Fibroblast of skin of left quadriceps (primary cell): ENCODE measurements at places on chromosomes 13 and 19.

DNA sequence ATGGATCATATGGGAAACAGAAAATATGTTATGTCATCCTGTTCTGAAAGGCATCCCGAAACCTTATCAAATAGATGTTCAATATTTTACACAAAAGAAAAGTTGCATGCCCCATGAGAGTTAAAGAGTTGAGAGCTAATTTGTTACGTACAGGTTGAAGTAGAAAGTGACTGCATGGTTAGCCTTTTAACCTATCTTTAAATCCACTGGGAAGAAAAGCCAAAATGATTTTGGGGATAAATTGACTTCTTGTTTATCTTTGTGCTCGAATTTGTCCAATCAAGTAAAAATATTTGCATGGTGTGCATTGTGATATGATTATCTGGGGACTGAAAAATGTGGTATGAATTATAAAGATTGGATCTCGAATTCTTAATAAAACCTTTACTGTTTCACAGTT lies 230.1 kb downstream of the POSTN start:
- no peak for DNase-seq

- no peak for DNase-seq
These were observed 8.1 kb upstream of the ERICH6B start for GRCh38 chr13:45623516-45624090.

- DNase-seq, result no peak
These were observed 1.0 kb upstream of the SLC17A7 start for GRCh38 chr19:49442354-49442753.

DNA sequence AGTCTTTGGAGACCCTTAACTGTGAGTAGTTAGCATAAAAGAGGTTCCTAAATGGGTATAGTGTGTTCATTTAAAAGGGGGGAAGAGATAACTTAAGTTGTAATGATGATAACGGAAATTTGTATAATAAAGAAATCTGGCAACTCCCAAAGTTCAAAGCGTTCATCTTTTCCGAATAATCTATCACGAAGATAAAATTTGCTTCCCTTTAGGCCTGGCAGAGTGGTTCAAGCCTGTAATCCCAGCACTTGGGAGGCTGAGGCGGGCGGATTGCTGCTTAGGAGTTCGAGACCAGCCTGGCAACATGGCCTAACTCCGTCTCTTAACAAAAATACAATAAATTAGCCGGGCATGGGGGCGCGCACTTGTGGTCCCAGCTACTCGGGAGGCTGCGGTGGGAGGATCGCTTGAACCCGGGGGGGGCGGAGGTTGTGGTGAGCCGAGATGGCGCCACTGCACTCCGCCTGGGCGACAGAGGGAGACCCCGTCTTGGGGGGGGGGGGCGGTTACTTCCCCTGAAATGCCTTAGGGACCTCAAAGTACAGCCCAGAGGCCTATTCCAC lies 934 bp downstream of the N4BP2L2 start:
- DNase-seq, result no peak

DNA sequence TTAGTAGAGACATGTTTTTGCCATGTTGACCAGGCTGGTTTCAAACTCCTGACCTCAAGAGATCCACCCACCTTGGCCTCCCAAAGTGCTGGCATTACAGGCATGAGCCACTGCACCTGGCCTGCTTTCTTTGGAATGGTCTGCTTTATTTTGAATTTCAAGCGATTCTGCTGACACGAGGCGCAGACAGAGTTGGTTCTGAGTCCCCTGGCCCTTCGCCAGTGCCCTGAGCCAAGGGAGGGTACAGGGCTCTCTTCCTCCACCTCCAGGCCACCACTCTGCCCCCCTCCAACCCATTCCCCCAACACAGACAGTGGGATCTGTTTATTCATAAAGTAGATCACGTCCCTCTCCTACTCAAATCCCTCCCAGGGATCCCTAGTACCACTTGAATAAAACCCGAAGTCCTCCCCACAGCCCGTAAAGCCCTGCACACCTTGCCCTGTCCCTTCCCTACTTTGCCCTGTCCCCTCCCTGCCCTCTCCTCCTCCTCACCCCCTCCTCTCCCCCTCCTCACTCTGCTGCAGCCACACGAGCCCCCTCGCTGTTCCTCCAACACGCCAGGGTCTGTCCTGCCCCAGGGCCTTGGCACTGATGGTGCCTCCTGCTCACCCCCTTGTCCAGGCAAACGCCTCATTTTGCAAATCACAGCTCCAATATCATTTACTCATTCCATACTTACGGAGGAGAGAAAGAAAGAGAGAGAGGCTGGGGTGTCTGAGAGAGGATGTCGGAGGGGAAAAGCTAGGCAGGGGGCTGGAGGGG lies 22.4 kb downstream of the ZNRF4 start:
- no peak for DNase-seq

- DNase-seq, result no peak
These were observed 61.6 kb upstream of the MED4 start for GRCh38 chr13:48156466-48156865.

DNA sequence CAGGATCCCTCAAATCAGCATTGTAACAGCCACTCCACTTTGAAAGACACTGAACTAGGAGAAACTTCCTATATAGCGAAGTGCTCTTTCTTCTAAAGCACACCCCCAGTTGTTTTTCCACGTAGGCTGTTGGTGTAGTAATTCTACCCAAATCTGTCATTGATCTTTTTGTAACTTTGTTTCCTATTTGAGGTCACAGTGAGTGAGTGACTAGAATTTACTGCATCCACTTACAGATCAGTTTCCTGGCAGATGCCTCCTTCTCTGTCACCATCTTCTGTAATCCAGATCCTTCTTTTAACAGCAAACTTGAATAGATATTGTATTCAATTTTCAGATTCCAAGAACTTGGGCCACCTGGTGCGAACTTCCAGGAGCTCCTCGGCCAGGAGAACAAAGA lies 15.3 kb downstream of the ZAR1L start:
- DNase-seq, result no peak

- no peak for DNase-seq
These were observed 16.5 kb downstream of the RXFP2 start for GRCh38 chr13:31755803-31756212.

DNA sequence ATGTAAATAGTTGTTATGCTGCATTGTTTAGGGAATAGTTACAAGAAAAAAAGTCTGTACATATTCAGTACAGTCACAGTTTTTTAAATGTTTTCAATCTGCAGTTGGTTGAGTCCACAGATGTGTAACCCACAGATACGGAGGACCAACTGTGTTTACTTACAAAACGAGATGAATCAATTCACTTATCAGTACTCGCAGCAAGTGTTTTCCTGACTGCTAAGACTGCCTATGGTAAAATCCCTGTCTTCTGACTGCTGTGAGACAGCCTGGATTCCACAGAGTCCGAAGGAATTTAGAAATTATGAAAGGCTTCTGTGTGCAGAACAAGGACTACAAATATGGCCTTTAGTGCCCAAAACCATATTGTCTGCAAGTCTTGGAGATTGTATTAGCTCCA lies 45.7 kb upstream of the C1QTNF9 start:
- no peak for DNase-seq

DNA sequence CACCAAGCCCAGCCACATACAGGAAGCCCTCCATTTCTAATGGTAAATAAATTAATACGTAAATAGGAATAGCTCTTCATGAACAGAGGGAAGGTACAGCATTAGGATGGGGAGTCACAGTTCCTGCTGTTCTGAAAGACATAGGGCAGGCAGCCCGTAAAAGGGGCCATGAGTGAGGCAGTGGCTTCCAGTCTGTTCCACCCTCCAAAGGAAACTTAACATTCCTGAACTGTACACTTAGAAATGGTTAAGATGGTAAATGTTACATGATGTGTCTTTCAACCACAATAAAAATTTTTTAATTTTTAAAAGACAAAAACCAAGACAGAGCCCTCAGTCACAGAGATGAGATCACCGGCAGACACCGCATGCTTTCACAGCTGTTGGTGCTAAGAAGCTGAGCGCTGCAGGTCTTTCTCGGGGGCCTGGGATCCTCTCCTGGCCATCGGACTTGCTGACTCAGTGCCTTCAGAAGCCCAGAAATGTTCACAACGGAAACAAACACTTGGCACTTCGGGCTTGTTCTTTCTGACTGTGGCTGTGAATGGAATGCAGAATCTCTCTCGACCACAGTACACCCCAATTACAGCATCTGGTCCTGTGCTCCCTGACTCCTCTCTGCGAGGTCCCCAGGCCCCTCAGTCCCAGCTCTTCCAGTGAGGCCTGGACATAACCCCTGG lies 36.4 kb downstream of the EPS15L1 start:
- peak; percentile 94 for DNase-seq

DNA sequence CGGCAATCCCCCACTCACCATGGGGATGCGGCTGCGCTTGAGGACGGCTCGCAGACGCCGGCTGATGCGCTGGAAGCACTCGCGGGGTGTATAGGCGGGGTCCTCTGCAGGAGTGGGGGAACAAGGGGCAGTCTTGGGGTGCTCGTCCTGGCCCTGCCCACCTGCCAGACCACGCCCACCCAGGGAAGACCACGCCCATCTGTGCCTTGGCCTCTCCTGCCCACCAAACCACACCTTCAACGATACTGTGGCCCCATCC lies 6.7 kb downstream of the RNU6-9 start:
- no peak for DNase-seq

- DNase-seq, result peak; percentile 89
These were observed 23.9 kb upstream of the ZNF846 start for GRCh38 chr19:9792206-9793070.

DNA sequence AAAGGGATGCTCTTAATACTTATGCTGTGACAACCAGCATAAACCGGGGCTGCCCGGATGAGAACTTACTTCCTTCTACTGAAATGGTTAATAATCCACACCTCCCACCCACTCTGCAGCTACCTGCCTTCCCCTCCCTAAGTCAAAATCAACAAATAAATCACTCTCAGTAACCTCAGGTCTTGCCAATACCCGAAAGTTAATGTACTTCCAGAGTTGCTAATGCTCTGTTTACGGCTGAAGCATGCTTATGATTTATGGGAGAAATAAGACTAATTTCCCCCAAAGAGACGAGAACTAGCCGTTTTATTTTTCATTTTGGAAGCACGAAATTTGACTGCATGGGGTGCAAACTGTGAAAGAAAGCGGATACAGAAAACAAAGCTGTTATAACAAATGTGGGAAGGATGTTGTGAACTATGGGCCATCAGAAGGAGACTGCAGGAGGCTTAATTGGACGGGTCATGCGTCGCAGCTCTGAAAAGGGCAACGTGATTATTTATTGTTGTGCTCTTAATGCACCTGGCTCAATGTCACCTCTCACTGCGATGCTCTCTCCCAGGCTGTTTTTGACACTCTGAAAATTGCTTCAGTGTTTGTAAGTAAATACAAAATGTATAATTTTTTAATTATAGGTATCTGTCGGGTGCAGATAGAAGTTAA lies 114.0 kb upstream of the SLC7A1 start:
- no peak for DNase-seq

DNA sequence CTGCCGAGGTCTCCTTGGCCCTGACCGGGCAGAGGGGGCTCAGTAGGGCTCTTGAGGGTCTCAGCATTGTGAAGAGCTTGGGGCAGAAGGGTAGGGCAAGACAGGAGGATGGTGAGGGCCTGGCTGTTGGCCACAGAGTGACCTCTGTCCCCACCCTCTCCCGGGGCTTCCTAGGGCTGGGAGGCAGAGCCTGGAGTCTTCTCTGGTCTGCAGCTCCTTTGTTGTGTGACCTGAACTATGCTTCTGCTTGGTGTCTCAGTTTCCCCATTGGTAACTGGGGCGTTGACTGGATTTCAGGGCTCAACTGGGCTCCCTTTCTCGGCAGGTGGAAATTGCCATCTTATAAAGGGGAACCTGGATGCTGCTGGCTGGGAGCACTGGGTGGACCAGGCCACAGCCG lies 30.1 kb upstream of the PEPD start:
- DNase-seq, result no peak

- no peak for DNase-seq
These were observed 799 bp upstream of the C1QTNF9B start for GRCh38 chr13:23898101-23898500.

GRCh38 chr13:67119481-67119894 lies 110.6 kb downstream of the PCDH9 start:
- DNase-seq, result peak; percentile 82

GRCh38 chr13:27967736-27968315 lies 1.3 kb downstream of the CDX2 start:
- no peak for DNase-seq

GRCh38 chr19:4051175-4052101 lies 15.3 kb downstream of the ZBTB7A start:
- no peak for DNase-seq

DNA sequence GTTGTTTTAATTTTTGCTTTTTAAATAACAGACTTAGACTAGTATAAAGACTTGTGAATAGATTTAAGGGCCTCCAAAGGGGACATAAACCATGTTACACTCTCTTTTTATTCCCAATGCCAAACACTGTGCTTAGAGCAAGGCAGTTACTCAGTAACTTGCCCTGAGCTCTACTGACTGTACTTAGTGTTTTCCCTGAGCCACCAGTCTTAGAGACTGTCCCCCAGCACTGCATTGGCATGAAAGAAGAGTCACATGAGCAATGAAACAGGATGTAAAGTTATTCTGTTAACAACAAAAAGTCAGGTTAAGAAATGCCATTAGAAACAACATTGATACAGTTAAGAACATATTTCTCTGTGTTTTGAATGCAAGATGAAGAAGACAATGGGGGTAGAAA lies 187.9 kb downstream of the TBC1D4 start:
- no peak for DNase-seq

GRCh38 chr13:40624986-40625385 lies 41.5 kb downstream of the FOXO1 start:
- no peak for DNase-seq

GRCh38 chr19:57099199-57099661 lies 20.6 kb upstream of the USP29 start:
- DNase-seq, result no peak

DNA sequence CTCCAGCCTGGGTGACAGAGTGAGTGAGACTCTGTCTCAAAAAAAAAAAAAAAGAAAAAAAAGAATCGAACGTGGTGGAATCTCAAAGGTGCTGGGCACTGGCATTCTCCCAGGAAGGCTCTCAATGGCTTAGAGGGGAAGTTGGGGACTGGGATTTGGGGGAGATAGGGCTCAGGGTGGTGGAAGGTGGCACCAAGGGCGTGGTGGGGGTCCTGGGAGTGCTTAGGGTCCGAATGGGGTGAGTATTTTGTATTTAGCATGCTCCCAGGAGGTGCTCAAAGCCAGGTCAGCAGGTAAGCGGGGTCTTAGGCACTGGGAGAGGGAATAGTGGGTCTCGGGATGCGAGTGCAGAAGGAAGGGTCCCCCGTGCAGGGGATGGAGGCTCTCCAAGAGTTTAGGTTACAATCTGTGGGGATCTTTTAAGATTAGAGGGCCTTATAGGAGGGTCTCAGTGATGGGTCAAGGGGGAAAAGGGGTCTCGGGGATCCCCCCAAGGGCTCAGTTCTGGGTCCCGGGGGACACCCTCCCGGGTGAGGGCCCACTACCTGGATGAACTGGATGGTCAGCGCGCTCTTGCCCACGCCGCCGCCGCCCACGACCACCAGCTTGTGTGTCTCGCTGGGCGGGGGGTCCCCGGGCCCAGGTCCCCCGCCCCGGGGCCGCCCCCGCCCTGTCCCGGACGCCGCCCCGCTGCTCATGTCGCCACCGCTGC lies 386 bp downstream of the RRAS start:
- DNase-seq, result no peak
